ENCODE measurements at places on chromosomes 12 and 14. TPM values are rescaled to one million over a fixed set of nuclear protein-coding genes. Genes with fewer than 3 reads are reported as not detected.

DNA sequence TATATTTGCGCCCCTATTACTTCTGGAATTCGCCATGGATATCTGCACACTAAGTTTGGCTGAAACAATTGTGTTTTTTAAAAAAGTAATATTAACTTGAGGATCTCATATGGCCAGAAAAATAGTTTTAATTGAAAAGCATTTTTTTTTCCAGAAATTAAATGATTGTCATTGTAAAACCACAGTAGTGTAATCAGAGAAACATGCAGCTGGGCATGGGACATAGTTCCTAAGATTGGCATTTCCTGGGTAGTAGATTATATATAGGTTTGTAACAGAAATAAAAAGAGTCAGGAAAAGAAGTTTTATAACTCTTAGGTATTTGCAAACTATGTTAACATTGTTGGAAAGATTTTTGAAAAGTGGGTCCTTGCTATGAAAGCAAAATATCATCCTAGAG, 17.6 kb downstream of the SSPN start:
- no peak overlapping the region for H3K27ac ChIP-seq
- no peaks in the 10 kb centered on the region for H3K4me1 ChIP-seq
- H3K36me3 ChIP-seq = no peaks in the 10 kb centered on the region
- DNase-seq = no peak
- no peak overlapping the region for H3K4me3 ChIP-seq
- no peaks in the 10 kb centered on the region for H3K27me3 ChIP-seq

DNA sequence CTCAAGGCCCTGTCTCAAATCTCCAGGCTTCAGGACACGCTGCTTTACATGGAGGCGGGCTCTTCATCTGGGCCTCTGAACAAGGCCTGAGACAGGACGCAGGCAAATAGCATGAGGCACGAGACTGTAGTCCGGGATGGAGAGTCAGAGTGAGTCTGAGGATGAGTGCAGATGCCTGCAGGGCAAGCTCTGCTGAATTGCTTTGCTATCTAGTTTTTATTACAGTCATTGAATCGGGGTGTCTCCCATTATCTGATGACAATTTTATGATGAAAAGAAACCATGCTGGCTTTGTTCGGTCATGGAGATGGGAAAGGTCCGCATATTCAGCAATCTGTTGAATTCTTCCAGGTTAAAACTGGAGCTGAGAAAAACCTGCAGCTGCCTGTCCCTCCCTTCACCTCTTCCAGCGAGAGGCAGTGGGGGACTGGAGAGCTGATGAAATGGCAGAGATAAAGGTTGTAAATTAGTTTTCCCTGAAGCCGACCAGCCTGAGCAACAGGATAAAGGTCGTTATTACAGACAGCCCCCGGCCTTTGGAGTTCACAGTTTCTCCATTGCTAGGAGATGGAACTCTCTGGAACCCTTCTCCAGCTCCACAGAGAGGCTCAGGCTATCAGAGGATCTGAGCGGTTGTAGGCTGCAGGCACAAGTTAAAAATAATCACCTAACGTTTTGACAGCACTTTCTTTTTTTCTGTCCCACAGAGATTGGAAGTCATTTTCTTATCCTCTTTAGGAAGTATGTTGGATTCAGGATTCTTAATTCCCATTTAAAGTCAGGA, 1.3 kb upstream of the ADGRD1 start:
- H3K4me3 ChIP-seq = no peak overlapping the region
- peaks cover 11% of the 10 kb centered on the region for H3K4me1 ChIP-seq
- no peaks in the 10 kb centered on the region for H3K27me3 ChIP-seq
- no peaks in the 10 kb centered on the region for H3K36me3 ChIP-seq

GRCh38 chr14:71397371-71397770, 490.1 kb downstream of the PCNX1 start:
- no peak for DNase-seq
- no peaks in the 10 kb centered on the region for H3K4me1 ChIP-seq
- no peaks in the 10 kb centered on the region for H3K36me3 ChIP-seq
- no peaks in the 10 kb centered on the region for H3K27me3 ChIP-seq

- no peaks in the 10 kb centered on the region for H3K27me3 ChIP-seq
- DNase-seq = peak; percentile 62
- H3K36me3 ChIP-seq = no peaks in the 10 kb centered on the region
- H3K4me3 ChIP-seq = no peak overlapping the region
Observed at GRCh38 chr12:116604178-116604895, 45.2 kb downstream of the MAP1LC3B2 start.

DNA sequence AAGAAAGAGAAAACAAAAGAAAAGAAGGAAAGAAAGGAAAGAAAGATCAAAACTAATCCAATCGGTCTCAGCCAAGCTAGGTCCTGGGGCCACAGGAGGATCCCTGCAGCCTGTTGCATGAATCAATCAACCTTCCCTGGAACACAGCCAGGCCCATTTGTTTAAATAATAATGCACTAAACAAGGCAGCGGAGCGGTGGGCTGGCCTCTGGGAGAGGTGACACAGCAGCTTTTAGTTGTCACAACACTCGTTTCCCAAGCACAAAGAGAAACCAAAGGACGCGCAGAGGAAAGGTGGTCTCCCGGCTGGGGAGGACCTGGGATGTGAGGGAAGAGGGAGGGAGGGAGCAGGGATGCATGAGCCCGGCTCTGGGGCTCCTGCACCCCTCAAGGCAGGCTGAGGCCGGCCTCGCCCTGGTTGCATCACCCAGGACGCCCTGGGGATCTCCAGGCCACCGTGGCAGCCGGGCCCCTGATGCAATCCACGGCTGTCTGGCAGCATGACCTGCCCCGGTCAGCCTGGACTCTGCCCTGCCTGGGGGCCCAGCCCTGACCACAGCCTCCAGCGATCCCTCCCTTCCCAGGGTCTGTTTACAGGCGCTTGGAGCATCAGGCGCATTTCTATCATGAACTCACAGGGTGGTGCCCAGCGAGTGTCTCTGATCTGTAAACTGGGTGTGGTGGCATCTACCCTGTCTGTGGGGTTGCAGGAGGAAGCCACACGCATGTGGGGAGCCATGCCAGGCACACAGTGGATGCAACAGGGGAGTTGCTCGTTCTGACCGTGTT, 32.5 kb downstream of the MMP17 start:
- no peaks in the 10 kb centered on the region for H3K36me3 ChIP-seq
- H3K4me3 ChIP-seq = no peak overlapping the region
- no peak overlapping the region for H3K27ac ChIP-seq
- H3K27me3 ChIP-seq = no peaks in the 10 kb centered on the region
- H3K4me1 ChIP-seq = peaks cover 5% of the 10 kb centered on the region

DNA sequence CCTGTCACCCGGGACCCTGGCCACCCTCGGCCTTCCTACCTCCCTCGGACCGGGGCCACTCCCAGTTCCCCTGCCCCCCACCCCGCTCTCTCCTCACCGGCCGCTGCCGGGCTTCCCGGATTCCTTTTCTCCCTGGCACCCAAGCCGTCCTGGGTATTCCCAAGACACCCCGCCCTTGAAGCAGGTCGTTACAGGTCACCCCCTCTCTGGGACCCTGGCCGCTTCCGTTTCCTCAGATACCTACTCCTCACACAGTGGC, 493 bp downstream of the NUMB start:
- peak overlapping the region; percentile 89 for H3K27ac ChIP-seq
- H3K4me1 ChIP-seq = peaks cover 24% of the 10 kb centered on the region
- H3K27me3 ChIP-seq = no peaks in the 10 kb centered on the region
- no peak for DNase-seq
- no peaks in the 10 kb centered on the region for H3K36me3 ChIP-seq
- peak overlapping the region; percentile 89 for H3K4me3 ChIP-seq

Gene C14orf93
- 10.3 TPM for total RNA-seq

Gene TSPAN11
- 12.1 TPM for total RNA-seq

Gene TMEM263
- 32.2 TPM for total RNA-seq

Gene B4GALNT3
- 36.1 TPM for total RNA-seq

Gene SIX6
- total RNA-seq = not detected

Gene LRRIQ1
- 33.2 TPM for total RNA-seq

Gene HCAR1
- total RNA-seq = 2.2 TPM

Gene IL22
- total RNA-seq = not detected
